ENCODE measurements at places on chromosomes 12 and 14.
A peak's percentile ranks its signal among the peaks of the same experiment; 100 is the strongest.

- no peak for DNase-seq
Measured at GRCh38 chr12:109065154-109065852, 12.9 kb downstream of the USP30 start.

GRCh38 chr14:63551332-63551731, 8.2 kb upstream of the PPP2R5E start:
- DNase-seq, result no peak

- DNase-seq, result no peak
Measured at GRCh38 chr14:60964904-60965303, 16.0 kb downstream of the TRMT5 start.

DNA sequence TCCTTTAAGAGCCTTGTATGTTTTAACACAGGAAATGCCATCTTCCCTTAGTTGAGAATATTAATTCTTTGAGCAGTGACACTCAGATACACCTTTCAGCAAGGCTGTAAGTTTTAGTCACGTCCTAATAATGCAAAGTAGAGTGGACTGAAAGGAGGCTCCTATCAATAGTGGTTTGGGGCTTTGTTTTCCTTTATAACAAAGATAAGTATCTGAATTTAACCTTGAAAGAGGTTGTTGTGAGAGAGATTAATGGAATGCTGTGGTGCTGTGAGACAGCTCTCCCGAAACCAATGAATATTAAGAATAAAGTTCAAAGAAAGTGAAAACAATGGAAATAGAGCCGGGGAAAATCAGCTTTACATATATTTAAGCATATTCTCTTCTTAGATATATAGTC, 259.6 kb downstream of the ERC1 start:
- DNase-seq, result no peak

- DNase-seq, result no peak
Measured at GRCh38 chr12:78802593-78802992, 62.0 kb upstream of the SYT1 start.

- no peak for DNase-seq
Measured at GRCh38 chr12:53550595-53550994, 43.3 kb upstream of the NPFF start.

- no peak for DNase-seq
Measured at GRCh38 chr14:103404920-103405319, 19.7 kb downstream of the MARK3 start.

- DNase-seq, result no peak
Measured at GRCh38 chr12:30979371-30980259, 53.1 kb downstream of the TSPAN11 start.

DNA sequence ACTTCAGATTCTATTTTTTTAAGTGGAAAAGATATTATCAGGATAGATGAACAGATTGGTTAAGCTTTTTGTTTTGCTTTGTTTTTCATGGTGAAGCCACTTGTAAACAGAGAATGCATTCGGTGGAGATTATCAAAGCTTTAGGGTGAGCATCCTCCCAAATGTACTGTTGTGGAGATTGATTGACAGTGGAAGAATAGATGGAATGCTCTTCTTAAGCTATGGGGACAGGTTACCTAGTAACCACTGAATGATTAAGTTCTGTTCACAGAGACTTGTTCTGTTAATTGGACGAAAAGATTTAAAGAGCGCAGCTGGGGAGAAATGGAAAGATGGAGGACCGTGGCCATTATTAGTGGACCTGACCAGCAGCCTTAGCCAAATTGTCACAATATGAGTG, 21.8 kb upstream of the SPATA7 start:
- no peak for DNase-seq

DNA sequence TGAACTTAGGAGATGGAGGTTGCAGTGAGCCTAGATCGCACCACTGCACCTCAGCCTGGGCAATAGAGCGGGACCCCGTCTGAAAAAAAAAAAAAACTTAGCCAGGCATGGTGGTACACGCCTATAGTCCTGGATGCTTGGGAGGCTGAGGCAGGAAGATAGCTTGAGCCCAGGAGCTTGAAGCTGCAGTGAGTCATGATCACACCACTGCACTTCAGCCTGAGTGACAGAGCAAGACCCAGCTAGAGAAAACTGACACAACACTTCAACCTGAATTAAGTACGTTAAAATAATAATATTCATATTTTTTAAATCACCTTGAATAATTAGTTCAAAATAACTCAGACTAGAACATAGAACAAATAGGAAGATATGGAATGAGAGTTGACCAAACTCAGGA, 5.7 kb upstream of the CATSPERB start:
- DNase-seq, result no peak

DNA sequence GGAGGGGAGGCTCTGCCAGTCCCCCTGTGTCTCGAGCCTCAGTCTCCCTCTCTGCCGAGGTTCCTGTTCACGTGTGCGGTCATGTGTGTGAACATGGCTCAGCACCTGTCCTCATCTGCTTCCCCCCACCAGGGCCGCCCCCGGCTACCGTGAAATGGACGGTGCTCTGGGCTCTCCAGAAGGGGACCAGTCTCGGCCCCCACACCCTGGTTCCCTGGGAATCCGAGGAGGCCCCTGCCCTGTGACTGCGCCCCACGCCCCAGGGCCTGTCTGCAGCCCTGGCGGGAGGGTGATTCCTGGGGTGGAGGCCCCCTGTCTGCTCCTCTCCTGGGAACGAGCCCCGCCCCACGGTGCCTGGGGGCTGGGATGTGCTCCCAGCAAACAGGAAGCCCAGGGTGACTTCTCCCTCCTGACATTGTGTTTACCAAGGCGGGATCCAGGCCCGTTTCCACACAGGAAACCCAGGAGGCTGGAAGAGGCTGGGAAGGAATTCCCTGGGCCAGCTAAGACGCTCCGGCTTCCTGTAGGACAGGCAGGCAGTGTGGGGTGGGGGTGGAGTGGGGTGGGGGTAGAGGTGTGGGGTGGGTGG, 46.6 kb downstream of the KIF26A start:
- DNase-seq, result no peak

DNA sequence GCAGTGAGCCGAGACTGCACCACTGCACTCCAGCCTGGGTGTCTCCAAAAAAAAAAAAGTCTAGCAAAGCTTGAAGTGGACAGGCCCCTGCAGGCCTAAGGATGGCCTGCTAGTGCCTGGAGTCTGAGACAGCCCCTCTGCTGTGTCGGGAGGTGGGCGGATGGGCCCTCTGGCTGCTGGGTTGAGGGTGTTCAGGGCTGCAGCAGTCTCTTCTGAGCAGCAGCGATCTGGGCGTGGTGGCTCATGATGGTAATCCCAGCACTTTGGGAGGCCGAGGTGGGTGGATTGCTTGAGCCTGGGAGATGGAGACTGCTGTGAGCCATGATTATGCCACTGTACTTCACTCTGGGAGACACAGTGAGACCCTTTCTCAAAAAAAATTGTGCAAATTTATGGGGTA, 57.0 kb downstream of the ADCK1 start:
- DNase-seq, result no peak

DNA sequence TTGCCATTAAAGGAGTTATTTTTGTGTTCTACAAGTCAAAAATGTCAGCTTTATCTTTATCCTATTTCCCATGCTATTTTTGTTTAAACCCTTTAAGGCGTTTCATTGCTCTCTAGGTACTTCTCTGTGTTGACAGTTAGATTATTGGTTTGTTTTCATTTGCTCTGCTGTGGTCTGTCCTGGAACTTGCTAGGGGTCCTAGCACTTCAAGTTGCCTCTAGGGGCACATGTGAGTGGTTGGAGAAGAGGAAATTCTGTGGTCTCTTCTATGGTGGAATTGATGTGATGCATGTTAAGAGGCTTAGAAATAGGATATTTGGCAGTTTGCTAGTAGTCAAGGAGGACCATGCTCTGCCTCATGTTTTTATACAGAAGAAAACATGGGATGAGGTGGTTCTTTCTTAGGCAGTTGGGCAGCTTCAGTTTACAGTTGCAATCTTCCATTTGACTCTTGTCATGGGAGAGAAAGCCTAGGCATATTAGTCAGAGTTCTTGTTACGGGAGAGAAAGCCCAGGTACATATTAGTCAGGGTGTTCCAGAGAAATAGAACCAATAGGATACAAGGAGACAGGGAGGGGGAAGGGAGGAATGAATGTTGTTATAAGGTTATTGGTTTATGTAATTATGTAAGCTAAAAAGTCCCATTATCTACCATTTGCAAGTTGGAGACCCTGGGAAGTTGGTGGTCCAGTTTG, 14.4 kb downstream of the TTLL5 start:
- DNase-seq, result no peak

DNA sequence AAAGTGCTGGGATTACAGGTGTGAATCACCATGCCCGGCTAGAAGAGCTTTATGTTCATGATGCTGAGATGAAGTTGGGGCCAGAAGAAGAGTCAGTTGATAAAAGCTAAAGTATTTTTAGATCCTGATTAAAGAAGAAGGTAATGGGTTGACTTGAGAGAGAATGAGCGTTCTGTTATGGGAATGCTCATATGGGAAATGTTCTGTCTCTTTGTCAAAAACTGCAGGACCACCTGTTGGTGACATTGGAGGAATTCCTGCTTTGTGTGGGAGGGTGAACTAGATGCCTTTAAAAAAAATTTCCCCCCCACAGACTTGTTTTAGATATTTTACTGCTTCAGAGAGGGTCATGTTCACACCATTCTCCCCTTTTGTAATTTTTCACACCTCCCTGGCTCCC, 6.7 kb downstream of the WDR20 start:
- no peak for DNase-seq

DNA sequence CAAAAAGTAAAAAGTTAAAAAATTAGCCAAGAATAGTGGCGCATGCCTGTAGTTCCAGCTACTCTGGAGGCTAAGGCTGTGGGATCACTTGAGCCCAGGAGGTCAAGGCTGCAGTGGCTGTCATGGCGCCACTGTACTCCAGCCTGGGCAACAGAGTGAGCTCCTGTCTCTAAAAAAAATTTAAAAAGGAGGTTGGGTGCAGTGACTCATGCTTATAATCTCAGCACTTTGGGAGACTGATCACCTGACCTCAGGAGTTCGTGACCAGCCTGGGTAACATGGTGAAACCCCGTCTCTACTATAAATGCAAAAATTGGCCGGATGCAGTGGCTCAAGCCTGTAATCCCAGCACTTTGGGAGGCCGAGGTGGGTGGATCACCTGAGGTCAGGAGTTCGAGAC, 8.2 kb upstream of the YLPM1 start:
- DNase-seq, result no peak

DNA sequence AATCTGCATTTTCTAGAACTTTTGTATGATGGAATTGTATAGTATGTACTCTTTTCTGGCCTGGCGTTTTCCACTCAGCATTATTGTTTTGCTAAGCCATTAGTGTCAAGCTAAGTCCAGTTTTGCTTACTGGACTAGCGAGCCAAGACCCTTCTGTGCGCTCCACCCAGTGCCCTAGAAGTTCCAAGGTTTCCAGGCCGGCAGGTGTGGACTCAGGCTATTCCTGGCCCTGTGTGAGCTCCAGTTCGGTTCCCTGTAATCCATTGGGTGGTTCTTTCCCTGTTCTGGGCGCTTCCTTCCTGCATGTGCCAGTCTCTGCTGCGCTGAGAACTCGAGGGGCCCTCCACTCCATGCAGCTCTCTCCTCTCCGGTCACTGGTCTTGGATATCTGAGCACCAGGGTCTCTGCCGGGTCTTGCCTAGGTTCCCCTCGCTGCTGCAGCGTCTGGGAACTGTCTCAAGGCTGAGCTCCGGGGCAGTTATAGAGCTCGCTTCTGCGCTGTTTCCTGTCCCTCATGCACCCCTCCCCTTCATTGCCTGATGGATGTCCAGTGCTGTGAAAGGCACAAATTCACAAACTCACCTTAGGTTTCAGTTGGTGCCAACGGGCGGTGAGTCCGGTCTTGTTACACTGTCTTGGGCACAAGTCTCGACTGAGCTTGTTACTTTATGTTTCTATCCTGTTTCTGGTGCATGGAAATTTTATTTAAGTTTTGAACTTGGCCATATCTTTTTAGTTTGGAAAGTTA, 100.8 kb downstream of the ADGRD1 start:
- no peak for DNase-seq

DNA sequence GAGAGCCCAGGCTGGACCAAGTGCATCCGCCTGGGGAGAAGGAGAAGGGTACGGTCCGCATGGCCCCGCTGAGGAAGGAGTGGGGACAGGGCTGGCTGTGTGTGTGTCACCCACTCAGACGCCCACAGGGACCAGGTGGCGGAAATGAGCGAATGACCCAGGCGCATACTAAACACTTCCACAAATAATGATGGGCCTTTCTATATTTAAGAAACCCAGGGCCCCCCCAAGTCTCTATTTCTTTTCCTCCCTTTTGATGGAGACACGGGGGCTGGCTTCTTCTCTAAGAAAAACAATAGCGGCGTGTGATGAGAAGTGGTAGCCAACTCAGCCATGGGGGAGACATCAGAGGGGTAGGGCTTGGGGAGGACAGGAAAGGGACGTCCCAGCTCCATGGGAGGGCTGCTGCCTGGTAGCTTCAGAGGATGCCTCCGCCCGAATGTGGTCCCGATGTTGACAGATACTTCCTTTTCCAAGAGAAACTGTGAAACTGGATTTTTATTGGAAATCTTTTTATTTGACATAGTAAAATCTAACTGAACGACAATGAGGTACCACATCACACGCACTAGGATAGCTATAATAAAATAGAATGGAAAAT, 6.3 kb upstream of the MAP1LC3B2 start:
- no peak for DNase-seq

GRCh38 chr12:121523741-121524140, 57.1 kb downstream of the KDM2B start:
- peak; percentile 61 for DNase-seq

GRCh38 chr14:101623685-101624444, 62.6 kb downstream of the DIO3 start:
- no peak for DNase-seq

DNA sequence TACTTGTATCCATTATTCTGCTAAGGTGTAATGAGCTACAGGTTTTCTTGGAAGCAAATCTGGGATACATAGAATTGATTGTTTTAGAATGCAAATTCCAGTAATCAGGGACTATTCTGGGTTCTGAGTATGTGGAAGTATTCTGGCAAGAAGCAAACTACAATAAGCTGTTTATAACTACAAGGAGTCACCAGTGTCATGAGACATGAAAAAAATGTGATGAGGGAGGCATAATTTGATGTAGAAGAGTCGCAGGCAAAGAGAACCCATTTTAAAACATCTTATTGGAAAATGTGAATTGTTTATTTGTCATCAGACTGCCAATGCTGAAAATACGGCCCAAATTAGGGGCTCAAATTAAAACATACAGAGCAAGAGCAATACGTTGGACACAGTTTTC, 321.8 kb upstream of the E2F7 start:
- no peak for DNase-seq
